SJSA1 (cell line): ENCODE measurements at places on chromosomes 1 and 21. TPM values are rescaled to one million over a fixed set of nuclear protein-coding genes. Genes with fewer than 3 reads are reported as not detected.
A peak's percentile ranks its signal among the peaks of the same experiment; 100 is the strongest.

- no peaks in the 10 kb centered on the region for H3K4me1 ChIP-seq
- no peak for DNase-seq
- no peak overlapping the region for H3K4me3 ChIP-seq
- H3K27ac ChIP-seq, result no peak overlapping the region
These were observed 68.7 kb downstream of the DEGS1 start for GRCh38 chr1:224251741-224252146.

DNA sequence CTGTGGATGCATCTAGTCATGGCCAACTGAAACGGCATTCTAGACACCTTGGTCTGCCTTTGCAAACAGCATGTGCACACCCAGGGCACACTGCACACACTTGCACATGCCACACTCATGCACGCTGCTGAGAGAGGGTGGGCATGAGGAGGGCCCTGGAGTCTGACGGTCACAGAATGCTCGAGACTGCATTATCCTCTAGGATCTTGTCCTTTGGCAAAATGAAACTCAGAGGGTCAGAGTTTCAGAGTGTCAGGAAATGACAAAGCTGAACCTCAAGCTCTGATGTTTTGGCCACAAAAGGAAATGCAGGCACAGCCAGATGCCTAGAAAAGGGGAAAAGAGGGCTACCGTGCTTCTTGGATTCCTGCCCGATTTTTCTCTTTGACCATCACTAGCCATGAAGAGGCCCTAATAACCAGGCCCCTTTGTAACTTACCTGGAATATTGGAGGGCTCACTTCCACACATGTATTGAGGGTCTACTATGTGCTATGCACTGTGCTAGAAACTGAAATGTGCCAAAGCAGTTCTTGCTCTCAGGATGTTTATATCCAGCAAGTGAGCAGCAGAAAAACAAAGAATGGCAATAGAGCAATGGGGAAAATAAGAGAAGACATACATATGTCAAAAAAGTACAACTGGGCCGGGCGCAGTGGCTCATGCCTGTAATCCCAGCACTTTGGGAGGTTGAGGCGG, 65.4 kb downstream of the TOMM20 start:
- DNase-seq, result no peak
- no peak overlapping the region for H3K4me3 ChIP-seq
- H3K27ac ChIP-seq, result no peak overlapping the region
- H3K36me3 ChIP-seq, result no peaks in the 10 kb centered on the region
- no peaks in the 10 kb centered on the region for H3K27me3 ChIP-seq

The TFF2 gene
- total RNA-seq, result not detected in 2 replicates

The DISP1 gene
- total RNA-seq, result 3.7 and 5.2 TPM in 2 replicates

DNA sequence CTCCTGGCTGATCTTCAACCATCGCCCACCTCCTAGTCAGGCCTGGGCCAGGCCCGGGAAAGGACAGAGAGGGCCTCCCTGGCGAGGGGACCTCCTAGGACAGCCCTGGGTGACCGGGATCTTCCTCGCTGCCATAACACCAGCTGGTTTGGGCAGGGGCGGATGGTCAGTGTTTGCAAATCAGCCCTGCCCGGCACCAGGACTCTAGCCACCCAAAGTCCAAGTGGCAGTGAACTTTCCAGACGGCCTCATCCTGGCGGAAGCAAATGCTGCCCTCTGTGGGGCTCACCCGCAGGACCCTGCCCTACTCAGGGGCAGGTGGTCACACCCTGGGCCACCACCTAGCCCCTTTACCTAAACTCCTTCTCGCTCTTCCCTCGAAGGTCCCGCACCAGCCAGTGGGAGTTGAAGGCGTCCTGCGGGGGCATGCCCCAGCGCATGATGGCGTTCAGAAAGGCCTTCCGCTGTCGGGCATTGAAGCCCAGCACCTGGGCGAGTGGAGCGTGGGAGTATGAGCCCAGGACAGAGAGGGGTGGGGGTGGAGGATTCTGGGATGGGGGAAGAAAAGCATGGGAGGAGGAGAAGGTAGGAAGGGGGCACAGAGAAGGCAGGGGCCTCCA, 55.3 kb downstream of the CHD5 start:
- no peaks in the 10 kb centered on the region for H3K27me3 ChIP-seq
- no peak for DNase-seq
- H3K4me3 ChIP-seq, result no peak overlapping the region
- no peaks in the 10 kb centered on the region for H3K36me3 ChIP-seq

The SIPA1L2 gene
- 9.9 and 10.4 TPM in 2 replicates for total RNA-seq

- H3K4me3 ChIP-seq, result no peak overlapping the region
- H3K27ac ChIP-seq, result peak overlapping the region; percentile 59
- H3K36me3 ChIP-seq, result no peaks in the 10 kb centered on the region
These were observed 161.3 kb downstream of the TSEN15 start for GRCh38 chr1:184212649-184213314.

GRCh38 chr1:94721240-94721639, 98.9 kb upstream of the SLC44A3 start:
- H3K27me3 ChIP-seq, result no peaks in the 10 kb centered on the region
- H3K4me3 ChIP-seq, result no peak overlapping the region
- no peak overlapping the region for H3K27ac ChIP-seq
- H3K36me3 ChIP-seq, result no peaks in the 10 kb centered on the region
- no peak for DNase-seq

GRCh38 chr1:12098786-12099185, 35.7 kb downstream of the TNFRSF8 start:
- no peaks in the 10 kb centered on the region for H3K4me1 ChIP-seq
- no peak overlapping the region for H3K4me3 ChIP-seq
- no peaks in the 10 kb centered on the region for H3K36me3 ChIP-seq
- no peak overlapping the region for H3K27ac ChIP-seq

DNA sequence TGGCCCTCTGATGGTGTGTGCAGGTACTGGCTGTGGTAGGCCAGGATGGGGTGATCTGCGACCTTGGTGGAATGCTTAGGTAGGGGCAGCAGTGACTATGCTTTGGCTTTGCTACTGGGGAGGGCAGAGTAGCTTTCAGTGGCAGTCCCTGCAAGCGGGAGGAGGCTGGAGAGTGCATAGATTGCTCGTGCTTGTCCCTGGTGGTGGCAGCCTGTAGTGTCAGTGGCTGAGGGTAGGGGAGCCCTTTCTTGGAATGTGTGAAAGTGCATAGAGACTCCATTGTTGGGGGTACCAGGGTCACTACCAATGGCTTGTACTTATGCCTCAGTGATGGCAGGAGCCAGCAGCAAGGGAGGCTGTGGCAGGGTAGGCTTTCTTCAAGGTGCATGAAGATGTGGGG, 582.6 kb downstream of the MRPL39 start:
- no peak for DNase-seq
- no peaks in the 10 kb centered on the region for H3K36me3 ChIP-seq
- H3K4me3 ChIP-seq, result no peak overlapping the region
- H3K27ac ChIP-seq, result no peak overlapping the region
- H3K27me3 ChIP-seq, result no peaks in the 10 kb centered on the region
- H3K4me1 ChIP-seq, result no peaks in the 10 kb centered on the region

DNA sequence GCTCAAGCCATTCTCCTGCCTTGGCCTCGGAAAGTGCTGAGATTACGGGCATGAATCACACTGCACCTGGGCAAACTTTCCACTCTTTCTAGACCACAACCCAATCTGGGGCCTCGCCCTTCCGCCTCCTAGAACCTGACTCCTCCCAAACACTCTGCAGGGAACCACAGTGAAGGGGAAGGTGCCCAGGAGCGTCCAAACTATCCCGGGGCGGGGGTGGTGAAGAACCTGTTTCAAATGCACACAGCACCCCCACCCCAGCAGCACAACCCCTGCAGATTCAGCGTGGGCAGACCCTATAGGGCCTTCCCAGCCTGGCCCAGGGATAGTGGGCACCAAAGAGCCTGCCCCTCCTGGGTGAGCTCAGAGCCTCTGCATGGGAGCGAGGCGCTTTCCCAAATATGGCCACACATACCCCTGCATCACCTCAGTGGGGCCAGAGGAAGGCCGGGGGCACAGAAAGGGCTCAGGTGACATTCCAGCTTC, 86.9 kb downstream of the STUM start:
- H3K27me3 ChIP-seq, result no peaks in the 10 kb centered on the region
- H3K27ac ChIP-seq, result no peak overlapping the region
- H3K4me1 ChIP-seq, result 0 out of 2 replicates have a peak, but pooled peaks cover 3% of the 10 kb centered on the region

- H3K4me3 ChIP-seq, result no peak overlapping the region
- peaks cover 75% of the 10 kb centered on the region for H3K4me1 ChIP-seq
- H3K27ac ChIP-seq, result peak overlapping the region; percentile 98
- DNase-seq, result peak; percentile 89
- H3K27me3 ChIP-seq, result no peaks in the 10 kb centered on the region
- no peaks in the 10 kb centered on the region for H3K36me3 ChIP-seq
These were observed 10.8 kb upstream of the IER5 start for GRCh38 chr1:181077576-181078242.

DNA sequence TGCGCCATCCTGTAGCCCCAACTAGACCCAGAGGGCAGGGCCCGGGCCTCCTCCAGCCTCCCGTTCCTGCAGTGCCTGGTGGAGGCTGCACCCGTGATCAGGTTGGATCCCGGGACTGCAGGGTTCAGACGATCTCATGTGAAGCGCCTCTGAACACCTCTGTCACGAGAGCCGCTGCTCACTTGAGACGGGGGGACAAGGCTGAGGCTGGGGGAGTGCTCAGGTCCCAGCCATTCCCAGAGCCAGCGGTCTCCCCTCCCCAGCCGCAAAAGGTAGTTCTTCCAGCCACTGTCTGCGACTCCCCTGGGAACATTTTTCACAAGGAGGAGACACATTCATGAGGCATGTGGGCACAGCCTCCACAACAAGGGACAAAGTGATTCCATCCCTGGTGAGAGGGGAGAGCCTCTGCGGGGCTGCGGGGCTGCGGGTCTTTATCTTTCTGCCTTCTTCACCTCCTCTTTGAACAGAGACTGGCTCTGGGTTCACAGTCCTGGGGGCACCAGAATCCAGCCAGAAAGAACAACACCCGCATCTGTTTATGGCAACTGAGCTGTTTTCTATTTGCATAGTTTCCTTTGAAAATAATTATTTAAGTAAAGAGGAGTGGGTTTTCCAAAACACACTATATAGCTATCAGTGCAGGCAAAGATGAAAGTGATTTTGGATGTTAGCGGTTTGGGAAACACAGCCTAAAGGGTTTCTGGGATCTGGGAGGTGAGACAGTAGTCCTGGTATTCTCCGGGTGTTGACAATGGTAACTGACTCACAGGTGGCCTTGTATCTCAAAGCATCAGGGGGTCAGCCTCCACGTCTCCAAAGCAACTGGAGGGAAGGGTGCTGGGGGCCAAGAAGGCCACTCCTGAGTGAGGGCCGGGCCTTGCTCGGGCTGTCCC, 13.0 kb upstream of the LDLRAP1 start:
- H3K27ac ChIP-seq, result no peak overlapping the region
- H3K4me3 ChIP-seq, result no peak overlapping the region
- no peaks in the 10 kb centered on the region for H3K4me1 ChIP-seq
- H3K36me3 ChIP-seq, result no peaks in the 10 kb centered on the region
- no peak for DNase-seq
- no peaks in the 10 kb centered on the region for H3K27me3 ChIP-seq

The DYRK3 gene
- 3.9 and 11.2 TPM in 2 replicates for total RNA-seq

- no peaks in the 10 kb centered on the region for H3K4me1 ChIP-seq
- no peaks in the 10 kb centered on the region for H3K36me3 ChIP-seq
- no peak overlapping the region for H3K4me3 ChIP-seq
- no peaks in the 10 kb centered on the region for H3K27me3 ChIP-seq
- no peak overlapping the region for H3K27ac ChIP-seq
These were observed 21.0 kb downstream of the CLCA4 start for GRCh38 chr1:86567878-86568277.

The RIT1 gene
- 47.4 and 73.8 TPM in 2 replicates for total RNA-seq

GRCh38 chr1:173502104-173502503, 25.0 kb downstream of the PRDX6 start:
- no peak overlapping the region for H3K4me3 ChIP-seq
- no peaks in the 10 kb centered on the region for H3K4me1 ChIP-seq
- H3K27ac ChIP-seq, result no peak overlapping the region
- H3K36me3 ChIP-seq, result no peaks in the 10 kb centered on the region
- DNase-seq, result no peak

The EPHB2 gene
- 3.6 and 4.3 TPM in 2 replicates for total RNA-seq

The AKR7A3 gene
- 0.21 and 0.53 TPM in 2 replicates for total RNA-seq

DNA sequence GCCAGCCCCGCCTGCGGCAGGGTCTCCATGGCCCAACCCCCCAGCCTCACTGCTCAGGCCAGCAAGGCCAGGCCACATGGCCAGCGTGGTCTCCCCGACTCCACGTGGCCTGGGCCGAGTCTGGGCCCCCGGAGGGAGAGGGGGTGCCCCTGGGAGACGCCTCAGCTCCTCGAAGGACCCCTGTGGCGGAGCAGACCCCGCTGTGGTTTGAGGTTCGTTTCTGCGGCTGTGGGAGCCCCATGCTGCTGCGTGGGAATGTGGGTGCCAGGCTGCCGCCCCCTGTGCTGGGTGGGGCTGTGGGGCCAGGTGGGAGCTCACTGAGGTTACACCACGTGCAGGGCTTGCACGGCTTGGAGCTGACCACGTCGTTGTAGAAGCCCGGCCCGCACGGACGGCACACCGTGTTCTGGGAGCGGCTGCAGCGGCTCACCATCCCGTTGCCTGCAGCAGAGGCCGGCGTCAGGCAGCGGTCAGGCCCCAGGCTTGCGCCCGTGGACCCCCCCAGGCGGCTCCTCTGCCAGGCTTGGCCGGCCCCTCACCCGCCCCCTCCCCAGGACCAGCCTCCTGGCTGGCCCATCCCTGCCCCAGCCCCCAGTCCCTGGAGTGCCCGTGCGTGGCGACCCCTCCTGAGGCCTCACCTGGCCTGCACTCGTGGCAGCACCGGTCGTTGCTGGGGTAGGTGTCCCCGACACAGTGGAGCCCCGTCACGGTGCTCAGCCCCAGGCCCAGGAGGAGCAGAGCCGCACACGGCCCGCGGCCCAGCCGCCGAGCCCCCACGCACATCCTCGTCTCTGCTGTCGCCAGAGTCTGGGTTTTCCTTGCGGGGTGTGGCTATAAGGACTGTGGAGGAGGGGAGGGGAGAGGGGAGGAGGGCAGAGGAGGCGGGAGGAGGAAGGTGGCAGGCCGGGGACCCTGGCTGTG, at the start of gene TNFRSF4:
Gene TNFRSF4, minus strand, starts transcription at position 809 of the 921 bp plus-strand sequence. Its CDS starts 26 bp downstream, at position 783.
- H3K36me3 ChIP-seq, result peaks cover 32% of the 10 kb centered on the region
- H3K4me1 ChIP-seq, result peaks cover 6% of the 10 kb centered on the region

The HNRNPR gene
- total RNA-seq, result 236 and 266 TPM in 2 replicates

GRCh38 chr1:42006836-42007235, 88.1 kb upstream of the HIVEP3 start:
- no peaks in the 10 kb centered on the region for H3K4me1 ChIP-seq
- no peak overlapping the region for H3K27ac ChIP-seq
- DNase-seq, result no peak
- no peaks in the 10 kb centered on the region for H3K36me3 ChIP-seq

The ANXA9 gene
- total RNA-seq, result 0.66 TPM in 1 of 2 replicates, not detected in the other

- no peak overlapping the region for H3K27ac ChIP-seq
- DNase-seq, result no peak
- H3K4me3 ChIP-seq, result no peak overlapping the region
- no peaks in the 10 kb centered on the region for H3K36me3 ChIP-seq
- H3K27me3 ChIP-seq, result no peaks in the 10 kb centered on the region
These were observed 332.1 kb downstream of the DPYD start for GRCh38 chr1:97588772-97589171.

GRCh38 chr1:201016943-201017827, 6.3 kb downstream of the KIF21B start:
- no peak overlapping the region for H3K4me3 ChIP-seq
- no peaks in the 10 kb centered on the region for H3K36me3 ChIP-seq
- H3K27ac ChIP-seq, result no peak overlapping the region
- peaks cover 6% of the 10 kb centered on the region for H3K4me1 ChIP-seq

GRCh38 chr21:39010629-39011404, 172.4 kb downstream of the PSMG1 start:
- H3K36me3 ChIP-seq, result no peaks in the 10 kb centered on the region
- no peak overlapping the region for H3K27ac ChIP-seq
- peaks cover 35% of the 10 kb centered on the region for H3K4me1 ChIP-seq
- no peak for DNase-seq
- no peaks in the 10 kb centered on the region for H3K27me3 ChIP-seq

- no peak overlapping the region for H3K27ac ChIP-seq
- no peaks in the 10 kb centered on the region for H3K27me3 ChIP-seq
- no peak overlapping the region for H3K4me3 ChIP-seq
These were observed 421 bp upstream of the LCE3A start for GRCh38 chr1:152623203-152623844.
